ENCODE measurements at places on chromosomes 5 and 9.

DNA sequence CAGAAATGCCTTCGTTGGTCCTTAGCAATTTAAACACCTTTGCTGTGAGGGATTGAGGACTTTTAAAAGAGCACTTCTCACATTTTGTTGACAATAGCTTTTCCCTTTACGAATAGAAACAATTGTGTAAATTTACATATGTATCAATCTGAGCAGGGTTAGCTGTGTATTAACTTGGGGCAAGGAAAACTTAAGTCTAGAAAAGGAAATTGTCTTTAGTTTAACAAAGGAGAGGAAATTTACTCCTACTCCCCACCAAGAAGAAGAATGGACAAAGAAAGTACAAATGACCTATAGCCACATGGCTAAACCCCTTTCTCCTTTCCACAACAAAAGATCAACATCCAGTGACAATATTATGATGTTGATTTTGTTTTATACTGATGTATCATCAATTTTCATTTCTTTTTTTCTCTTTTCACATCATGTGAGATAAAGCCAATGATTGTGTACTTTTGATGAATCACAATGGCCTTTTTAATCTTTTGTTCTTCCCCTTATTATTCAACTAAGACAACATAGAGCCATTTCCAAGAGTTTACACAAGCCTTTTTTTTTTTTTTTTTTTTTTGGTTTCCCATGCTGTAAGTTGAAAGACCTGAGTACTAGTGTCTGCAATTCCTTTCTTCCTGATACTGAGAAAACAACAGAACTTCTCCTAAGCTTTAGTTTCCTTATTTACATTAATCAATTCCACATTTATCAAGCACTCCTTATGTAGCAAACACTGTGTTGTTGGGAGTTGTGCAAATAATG lies 19.0 kb downstream of the FOXB2 start:
- DNase-seq: no peak

GRCh38 chr9:87605676-87606075 lies 108.0 kb downstream of the DAPK1 start:
- DNase-seq: no peak

DNA sequence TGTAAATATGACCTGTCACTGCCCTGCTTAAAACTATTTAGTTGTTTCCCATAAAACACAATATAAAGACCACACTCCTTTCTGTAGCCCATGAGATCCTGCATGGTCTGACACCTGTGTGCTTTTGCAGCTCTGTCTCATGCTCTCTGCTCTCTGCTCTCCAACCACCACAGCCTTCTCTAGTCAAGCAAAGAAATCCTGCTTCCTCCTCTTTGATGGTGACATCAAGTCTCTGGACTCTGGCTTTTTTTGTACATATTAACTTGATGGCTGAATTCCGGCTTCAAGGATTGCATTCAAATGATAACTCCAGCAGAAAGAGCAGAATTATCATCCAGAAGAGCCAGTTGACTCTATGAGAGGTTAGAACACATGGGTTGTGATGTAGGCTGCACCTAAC lies 58.2 kb downstream of the CHSY3 start:
- no peak for DNase-seq

DNA sequence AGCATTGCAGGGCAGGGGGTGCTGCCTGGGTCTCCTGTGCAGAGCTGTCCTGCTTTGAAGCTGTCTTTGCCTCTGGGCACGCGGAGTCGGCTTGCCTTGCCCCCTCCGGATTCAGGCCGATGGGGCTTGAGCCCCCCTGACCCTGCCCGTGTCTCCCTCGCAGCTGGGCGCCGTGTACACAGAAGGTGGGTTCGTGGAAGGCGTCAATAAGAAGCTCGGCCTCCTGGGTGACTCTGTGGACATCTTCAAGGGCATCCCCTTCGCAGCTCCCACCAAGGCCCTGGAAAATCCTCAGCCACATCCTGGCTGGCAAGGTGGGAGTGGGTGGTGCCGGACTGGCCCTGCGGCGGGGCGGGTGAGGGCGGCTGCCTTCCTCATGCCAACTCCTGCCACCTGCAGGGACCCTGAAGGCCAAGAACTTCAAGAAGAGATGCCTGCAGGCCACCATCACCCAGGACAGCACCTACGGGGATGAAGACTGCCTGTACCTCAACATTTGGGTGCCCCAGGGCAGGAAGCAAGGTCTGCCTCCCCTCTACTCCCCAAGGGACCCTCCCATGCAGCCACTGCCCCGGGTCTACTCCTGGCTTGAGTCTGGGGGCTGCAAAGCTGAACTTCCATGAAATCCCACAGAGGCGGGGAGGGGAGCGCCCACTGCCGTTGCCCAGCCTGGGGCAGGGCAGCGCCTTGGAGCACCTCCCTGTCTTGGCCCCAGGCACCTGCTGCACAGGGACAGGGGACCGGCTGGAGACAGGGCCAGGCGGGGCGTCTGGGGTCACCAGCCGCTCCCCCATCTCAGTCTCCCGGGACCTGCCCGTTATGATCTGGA lies 2.7 kb downstream of the CEL start:
- no peak for DNase-seq

DNA sequence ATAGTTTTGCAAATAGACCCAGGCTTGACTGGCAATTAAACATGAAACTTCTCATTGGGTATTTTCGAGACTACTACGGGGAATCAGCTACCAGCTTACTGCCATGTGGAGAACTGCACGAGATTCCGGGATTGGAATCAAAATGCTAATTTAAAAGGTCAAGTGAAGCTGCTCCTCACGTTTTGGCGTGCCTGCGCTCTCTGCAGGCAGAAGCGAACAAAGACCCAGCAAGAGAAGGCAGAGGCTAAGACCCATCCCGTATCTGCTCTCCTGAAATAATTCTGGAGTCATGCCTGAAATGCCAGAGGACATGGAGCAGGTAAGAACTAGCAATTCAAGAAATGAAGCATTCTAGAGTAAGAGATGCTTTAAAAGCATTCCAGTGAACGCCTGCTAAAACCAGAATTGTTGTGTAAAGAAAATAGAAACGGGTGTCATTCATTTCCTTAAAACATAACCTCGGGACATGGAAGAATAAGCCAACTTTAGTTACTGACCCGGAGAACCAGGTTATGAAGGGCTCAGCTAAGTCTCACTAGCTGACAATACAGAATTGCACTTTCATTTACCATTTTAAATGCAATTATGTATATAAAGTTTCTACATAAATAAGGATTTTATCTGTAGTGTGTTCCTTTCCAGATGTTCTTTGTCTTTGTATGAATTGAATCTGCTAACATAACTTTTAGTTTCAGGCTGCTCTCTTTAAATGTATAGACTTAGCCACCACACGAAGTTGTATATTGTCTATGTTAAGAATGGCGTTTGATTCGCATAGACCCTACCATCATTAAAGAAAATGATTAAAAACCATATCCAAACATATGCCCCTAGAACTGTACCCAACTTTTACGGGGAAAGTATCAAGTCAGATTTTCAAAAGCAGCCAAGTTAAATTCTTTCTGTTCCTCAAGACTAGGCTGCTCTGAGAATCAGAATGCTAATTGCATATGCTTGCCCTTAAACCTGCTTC lies 2.0 kb upstream of the MAT2B start:
- DNase-seq: peak; percentile 88

GRCh38 chr5:127419683-127420257 lies 97.7 kb upstream of the PRRC1 start:
- no peak for DNase-seq

GRCh38 chr5:172785429-172786088 lies 14.6 kb upstream of the DUSP1 start:
- no peak for DNase-seq

GRCh38 chr9:121383715-121384114 lies 13.7 kb upstream of the STOM start:
- DNase-seq: no peak

GRCh38 chr9:81417941-81418340 lies 271.4 kb downstream of the TLE1 start:
- DNase-seq: no peak

DNA sequence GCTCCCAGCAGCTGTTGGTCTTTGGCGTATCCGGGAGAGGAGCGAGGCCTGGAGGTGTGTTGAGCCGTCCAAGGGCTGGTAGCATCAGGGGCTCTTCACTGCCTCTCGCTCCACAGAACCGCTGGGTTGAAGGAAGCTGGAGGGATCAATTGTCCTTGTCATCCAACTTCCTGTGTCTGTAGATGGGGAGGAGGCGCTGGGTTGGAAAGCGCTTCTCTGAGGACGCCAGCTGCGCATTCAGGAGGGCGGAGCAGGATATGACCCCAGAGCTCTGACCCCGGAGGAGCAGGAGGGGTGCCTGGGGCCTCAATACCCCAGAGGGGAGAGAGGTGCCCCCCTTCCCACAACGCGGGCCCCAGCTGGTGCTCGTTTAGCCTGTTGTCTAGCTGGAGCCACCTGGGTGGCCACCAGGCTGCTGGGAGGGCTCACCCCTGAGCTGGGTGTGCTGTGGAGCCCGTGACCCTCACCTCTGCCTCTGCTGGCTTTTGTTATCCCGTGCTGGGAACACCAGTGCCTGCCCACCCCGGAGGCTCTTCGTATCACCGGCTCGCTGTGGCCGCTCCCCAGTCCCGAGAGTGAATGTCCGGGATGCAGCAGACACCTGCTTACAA lies 2.0 kb upstream of the DBH start:
- no peak for DNase-seq

GRCh38 chr9:78896479-78896878 lies 599.6 kb downstream of the PSAT1 start:
- no peak for DNase-seq

GRCh38 chr9:95085036-95085770 lies 232.3 kb downstream of the FANCC start:
- DNase-seq: no peak

GRCh38 chr9:133057006-133057405 lies 4.8 kb upstream of the CEL start:
- no peak for DNase-seq

DNA sequence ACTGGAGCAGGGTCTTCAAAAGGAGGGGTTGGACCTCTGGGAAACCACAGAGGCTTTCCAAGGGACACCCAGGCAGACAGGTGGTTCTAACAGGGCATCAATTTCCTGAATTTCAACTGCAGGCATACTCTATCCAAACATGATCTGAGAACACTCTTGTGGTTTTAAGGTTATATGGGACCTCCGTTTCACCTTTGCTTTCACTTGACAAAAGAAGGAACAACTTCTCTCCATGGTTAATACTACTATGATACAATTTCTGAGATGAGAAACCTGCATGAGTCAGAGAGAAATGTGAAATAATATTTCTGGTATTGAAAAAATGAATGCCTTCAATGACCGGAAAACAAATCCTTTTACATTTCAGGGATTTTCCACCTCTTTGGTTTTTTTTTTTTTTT lies 28.0 kb upstream of the ERAP1 start:
- no peak for DNase-seq

DNA sequence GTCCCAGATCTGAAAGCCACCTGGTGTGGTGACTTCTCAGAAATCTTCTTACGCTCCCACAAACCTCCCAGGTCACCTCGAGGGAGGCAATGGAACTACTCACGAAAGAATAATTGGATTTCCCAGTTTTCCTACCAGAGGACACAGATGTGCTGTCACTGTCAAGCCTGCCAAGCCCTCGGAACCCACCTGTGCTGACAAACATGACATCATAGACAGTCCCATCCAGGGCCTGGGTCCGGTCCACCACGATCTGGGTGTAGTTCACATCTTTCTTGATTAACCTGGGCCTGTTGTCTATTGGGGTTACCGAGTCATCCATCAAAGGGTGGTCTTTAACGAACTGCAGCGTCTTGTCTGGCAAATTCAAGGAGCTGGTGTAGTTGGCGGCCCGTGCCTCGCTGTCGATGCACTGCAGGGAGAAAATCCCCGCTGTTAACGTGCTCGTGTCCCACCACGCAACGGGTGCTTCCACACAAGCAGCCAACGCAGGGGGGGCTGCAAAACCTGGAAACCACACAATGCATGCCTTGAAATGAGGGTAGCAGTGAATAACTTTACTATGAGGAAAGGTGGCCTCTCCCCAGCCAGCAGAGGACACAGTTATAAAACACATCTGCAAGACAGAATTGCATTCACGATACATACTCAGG lies 69.0 kb downstream of the SECISBP2 start:
- DNase-seq: no peak

- DNase-seq: peak; percentile 81
These were observed 184.0 kb downstream of the SEMA5A start for GRCh38 chr5:9361835-9362234.

- DNase-seq: no peak
These were observed 100.9 kb upstream of the MAP1B start for GRCh38 chr5:72006361-72006760.

- peak; percentile 99 for DNase-seq
These were observed at the start of gene BOD1 for GRCh38 chr5:173616577-173617118. TSS of gene BOD1 (minus strand) at chr5:173616650. CDS start at chr5:173616436, 214 bp downstream.

- DNase-seq: peak; percentile 52
These were observed 83.4 kb downstream of the GOLPH3 start for GRCh38 chr5:32090755-32091128.

- no peak for DNase-seq
These were observed 28.0 kb downstream of the TLE1 start for GRCh38 chr9:81661339-81661738.

GRCh38 chr5:139605887-139606286 lies 42.3 kb upstream of the CXXC5 start:
- no peak for DNase-seq

- no peak for DNase-seq
These were observed 1.0 kb downstream of the URM1 start for GRCh38 chr9:128372188-128372641.

GRCh38 chr9:89223396-89223977 lies 44.9 kb upstream of the SHC3 start:
- no peak for DNase-seq

- DNase-seq: no peak
These were observed 8.1 kb downstream of the RPS6 start for GRCh38 chr9:19371942-19372341.

GRCh38 chr9:70923961-70924360 lies 197.5 kb downstream of the TRPM3 start:
- DNase-seq: no peak

- no peak for DNase-seq
These were observed 4.1 kb downstream of the SUSD1 start for GRCh38 chr9:112170968-112171367.

DNA sequence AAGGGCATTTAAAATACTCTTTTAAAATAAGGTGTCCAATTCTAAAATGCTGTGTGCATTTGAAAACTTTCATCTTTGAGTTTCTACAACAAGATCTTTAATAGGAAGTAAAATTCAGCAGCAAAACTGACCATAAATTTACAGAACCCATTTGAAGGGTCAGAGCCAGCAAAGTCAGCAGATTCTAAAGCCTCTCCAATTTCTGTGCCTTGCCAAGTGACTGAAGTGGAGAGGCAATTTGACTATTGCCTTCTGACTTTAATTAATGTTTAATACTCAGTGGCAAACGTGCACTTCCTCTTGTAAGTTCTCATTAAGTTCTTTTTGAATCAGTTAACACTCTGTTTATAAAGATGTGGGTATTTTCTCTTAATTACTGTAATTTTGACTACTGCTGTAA lies 155.2 kb downstream of the BAAT start:
- no peak for DNase-seq

DNA sequence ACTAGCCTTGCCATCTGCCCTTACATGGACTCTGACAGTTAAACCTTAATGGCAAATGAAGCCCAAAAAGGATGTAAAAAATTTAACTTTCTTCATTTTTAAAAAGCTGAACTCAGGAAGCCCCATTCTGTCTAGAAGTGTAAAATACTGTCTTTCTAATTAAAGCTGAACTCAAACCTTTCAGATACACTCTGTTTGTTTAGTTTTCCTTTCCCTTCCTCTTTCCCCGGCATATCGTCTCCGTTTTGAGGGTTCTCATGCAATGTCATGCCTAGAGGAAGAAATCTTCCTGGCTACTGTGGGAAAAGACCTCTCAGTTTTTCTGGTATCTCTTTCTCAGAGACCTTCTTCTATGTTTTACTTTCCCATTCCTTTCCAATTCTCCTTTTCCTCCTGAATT lies 841.5 kb downstream of the DTWD2 start:
- no peak for DNase-seq

Measured in islet precursor cell (in vitro differentiated cells).